ENCODE measurements at places on chromosomes 4 and X. TPM values are rescaled to one million over a fixed set of nuclear protein-coding genes. Genes with fewer than 3 reads are reported as not detected.

Gene MXRA5
- total RNA-seq = 1.9 TPM

Gene ZNF711
- 1.9 TPM for total RNA-seq

Gene CNGA1
- not detected for total RNA-seq

Gene ABCG2
- 1.0 TPM for total RNA-seq

Gene CAPN6
- 0.13 TPM for total RNA-seq

Gene NDST4
- total RNA-seq = not detected

Gene PWWP3B
- 1.7 TPM for total RNA-seq

Gene AMMECR1
- 13.6 TPM for total RNA-seq

Gene GPR119
- not detected for total RNA-seq

Gene SPACA5B
- not detected for total RNA-seq

Gene PDE5A
- 158 TPM for total RNA-seq

Gene ARSJ
- 34.6 TPM for total RNA-seq

Gene ANXA10
- 1.8 TPM for total RNA-seq

Gene SFRP2
- 15.9 TPM for total RNA-seq

Gene FSTL5
- total RNA-seq = 0.13 TPM

Gene MAGEA4
- total RNA-seq = not detected

Gene ARSD
- 8.8 TPM for total RNA-seq

Gene TSPAN5
- total RNA-seq = 55.6 TPM

Gene GAGE12H
- total RNA-seq = not detected

Gene PGAM4
- total RNA-seq = not detected

Gene ZNF518B
- total RNA-seq = 40.2 TPM

Gene FTHL17
- not detected for total RNA-seq

Gene UXT
- 103 TPM for total RNA-seq

Gene SATL1
- not detected for total RNA-seq

Gene L1CAM
- total RNA-seq = 0.56 TPM

Gene F8A2
- not detected for total RNA-seq

Gene VSIG1
- total RNA-seq = 0.32 TPM

Measured in epithelial cell of alveolus of lung (primary cell).